ENCODE measurements at places on chromosomes 2 and 18. TPM values are rescaled to one million over a fixed set of nuclear protein-coding genes. Genes with fewer than 3 reads are reported as not detected.

DNA sequence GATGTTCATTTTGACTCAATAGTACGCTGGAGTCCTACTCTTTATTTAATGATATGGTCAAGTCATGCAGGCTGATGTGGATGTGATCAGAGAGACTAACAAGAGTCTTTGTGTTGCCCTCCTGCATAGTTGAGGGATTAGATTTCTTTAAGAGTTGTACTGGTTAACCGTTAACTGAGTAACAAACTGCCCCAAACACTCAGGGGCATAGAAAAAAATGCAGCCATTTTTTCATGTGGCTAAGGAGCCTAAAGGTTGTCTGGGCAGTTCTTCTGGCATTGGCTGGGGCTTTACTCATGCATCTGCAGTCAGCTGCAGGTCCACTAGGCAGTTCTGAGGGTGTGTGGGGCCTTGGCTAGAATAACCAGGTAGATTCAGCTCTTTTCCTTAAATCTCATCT lies 32.5 kb downstream of the DOCK10 start:
- no peak overlapping the region for H3K27ac ChIP-seq
- no peaks in the 10 kb centered on the region for H3K27me3 ChIP-seq
- peak; percentile 42 for DNase-seq
- H3K36me3 ChIP-seq, result no peaks in the 10 kb centered on the region
- peaks cover 11% of the 10 kb centered on the region for H3K4me1 ChIP-seq
- H3K4me3 ChIP-seq, result no peak overlapping the region

- peaks cover 5% of the 10 kb centered on the region for H3K36me3 ChIP-seq
- peak; percentile 85 for DNase-seq
- H3K27me3 ChIP-seq, result no peaks in the 10 kb centered on the region
- H3K4me3 ChIP-seq, result peak overlapping the region; percentile 40
- H3K27ac ChIP-seq, result peak overlapping the region; percentile 72
- peaks cover 12% of the 10 kb centered on the region for H3K4me1 ChIP-seq
These were observed 77.3 kb upstream of the RPL31 start for GRCh38 chr2:100924520-100925451.

DNA sequence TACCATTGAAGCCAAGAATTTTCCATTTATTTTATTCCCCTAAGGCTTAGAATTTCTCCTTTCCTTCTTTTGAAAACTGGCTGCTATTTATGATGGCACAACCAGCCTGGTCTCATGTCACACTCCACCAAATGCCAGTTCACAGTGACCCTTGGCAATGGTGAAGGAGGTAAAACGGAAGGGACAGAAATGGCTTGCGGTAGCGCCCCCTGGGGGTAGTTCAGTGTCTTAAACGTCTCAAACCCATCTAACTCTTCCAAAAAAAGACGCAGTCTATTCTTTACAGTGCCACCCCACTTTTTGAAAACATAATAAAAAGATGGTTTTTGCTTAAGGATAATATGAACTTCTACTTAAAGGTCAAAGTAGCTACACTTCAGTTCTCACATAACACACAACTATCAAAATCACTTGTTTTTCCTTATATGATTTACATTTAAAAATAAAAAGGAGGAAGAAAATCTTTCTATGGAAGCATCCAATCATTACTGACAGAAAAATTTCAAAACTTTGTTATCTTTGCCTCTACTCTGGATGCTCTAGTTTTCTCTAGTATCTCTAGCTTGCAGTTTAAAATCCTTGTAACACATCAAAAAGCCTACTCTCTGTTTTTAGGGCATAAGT lies 28.0 kb downstream of the PNO1 start:
- no peak overlapping the region for H3K27ac ChIP-seq
- peaks cover 11% of the 10 kb centered on the region for H3K36me3 ChIP-seq
- H3K4me3 ChIP-seq, result no peak overlapping the region
- no peaks in the 10 kb centered on the region for H3K4me1 ChIP-seq

GRCh38 chr2:99445065-99445464 lies 44.8 kb downstream of the REV1 start:
- H3K4me3 ChIP-seq, result no peak overlapping the region
- peak; percentile 71 for DNase-seq
- no peaks in the 10 kb centered on the region for H3K27me3 ChIP-seq
- H3K27ac ChIP-seq, result peak overlapping the region; percentile 52
- peaks cover 11% of the 10 kb centered on the region for H3K4me1 ChIP-seq

DNA sequence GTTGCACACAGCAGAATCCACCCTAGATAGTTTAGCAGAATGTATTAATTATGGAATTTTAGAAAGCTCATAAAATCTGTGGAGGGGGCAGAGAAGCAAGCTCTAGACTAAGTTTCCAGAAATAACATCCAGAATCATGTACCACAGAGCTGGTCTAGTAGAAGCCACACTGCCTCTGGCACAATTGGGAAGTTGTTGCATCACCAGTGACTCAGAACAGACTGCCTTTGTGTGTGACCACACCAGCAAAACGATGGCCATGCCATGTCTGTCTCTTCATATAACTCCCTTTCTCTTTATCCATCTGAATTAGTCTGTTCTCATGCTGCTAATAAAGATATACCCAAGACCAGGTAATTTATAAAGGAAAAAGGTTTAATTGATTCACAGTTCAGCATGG lies 158.9 kb downstream of the CCDC148 start:
- no peaks in the 10 kb centered on the region for H3K36me3 ChIP-seq
- H3K4me3 ChIP-seq, result no peak overlapping the region
- no peaks in the 10 kb centered on the region for H3K27me3 ChIP-seq
- H3K4me1 ChIP-seq, result no peaks in the 10 kb centered on the region
- no peak for DNase-seq

TIA1 gene
- 103 TPM for total RNA-seq

COBLL1 gene
- total RNA-seq, result 1.1 TPM

EGR4 gene
- total RNA-seq, result not detected

Data from IMR-90 (cell line).